ENCODE measurements at places on chromosomes 16 and 17.

DNA sequence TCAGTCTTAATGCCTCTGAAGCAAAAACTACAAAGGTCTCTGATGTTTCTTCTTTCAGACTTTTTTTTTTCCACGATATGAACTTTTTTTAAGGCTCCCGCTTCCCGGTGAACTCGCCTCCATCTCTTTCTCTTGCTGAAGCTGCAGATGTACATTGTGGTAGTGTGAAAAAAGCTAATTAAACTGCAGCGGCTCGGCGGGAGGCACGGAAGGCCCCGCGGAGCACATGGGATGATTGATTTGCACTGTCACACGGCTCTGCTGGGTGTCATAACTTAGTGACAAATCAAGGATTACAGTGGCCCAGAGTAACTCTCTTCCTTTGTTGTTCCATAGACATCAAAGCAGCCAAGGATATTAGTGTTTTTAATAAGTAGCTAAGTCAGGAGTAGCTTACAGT lies 196.3 kb downstream of the AXIN2 start:
- DNase-seq = no peak

- no peak for DNase-seq
Observed at GRCh38 chr16:67458121-67458641, 22.8 kb downstream of the ATP6V0D1 start.

DNA sequence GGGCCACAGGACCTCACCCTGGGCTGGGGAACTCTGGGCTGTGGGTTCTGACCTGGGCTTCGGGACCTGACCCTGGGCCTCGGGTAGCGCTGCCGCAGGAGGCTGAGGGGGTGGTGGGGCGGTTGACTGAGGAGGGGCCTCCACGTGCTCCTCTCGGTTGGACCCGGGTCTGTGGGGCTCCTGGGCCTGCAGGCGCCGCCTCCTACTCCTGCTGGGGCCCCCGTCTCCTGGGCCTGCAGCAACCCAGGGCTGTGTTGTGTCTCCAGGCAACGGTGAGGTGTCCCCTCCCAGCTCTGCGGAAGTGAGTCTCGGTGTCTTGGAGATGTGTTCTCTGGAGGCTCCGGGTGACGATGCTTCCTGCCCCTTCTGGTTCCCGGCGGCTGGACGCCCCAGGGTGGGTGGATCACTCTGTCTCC lies 41.5 kb upstream of the GNG13 start:
- no peak for DNase-seq

- no peak for DNase-seq
Observed at GRCh38 chr16:23640615-23640930, 537 bp downstream of the PALB2 start.

GRCh38 chr17:5536866-5537650 lies 47.3 kb downstream of the NLRP1 start:
- no peak for DNase-seq

DNA sequence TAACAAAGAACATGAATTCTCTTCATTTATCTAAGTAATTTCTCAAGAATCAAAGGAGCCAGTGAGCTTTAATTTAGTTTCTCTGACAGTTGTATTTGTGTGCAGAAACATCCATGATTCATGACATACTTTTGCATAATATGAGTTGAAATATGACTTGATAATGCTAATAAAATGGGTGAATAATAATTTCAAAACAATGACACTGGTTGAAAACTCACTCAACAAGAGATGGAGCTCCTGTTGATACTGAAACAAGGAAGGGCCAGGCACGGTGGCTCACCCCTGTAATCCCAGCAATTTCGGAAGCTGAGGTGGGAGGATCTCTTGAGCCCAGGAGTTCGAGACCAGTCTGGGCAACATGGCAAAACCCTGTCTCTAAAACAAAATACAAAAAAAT lies 147.0 kb downstream of the MAP2K6 start:
- no peak for DNase-seq

- peak; percentile 55 for DNase-seq
Observed at GRCh38 chr17:81522491-81523401, 5.4 kb upstream of the FSCN2 start.

- DNase-seq = peak; percentile 31
Observed at GRCh38 chr17:67629971-67630320, 87.8 kb upstream of the NOL11 start.

- no peak for DNase-seq
Observed at GRCh38 chr16:26889740-26890139, 177.0 kb upstream of the C16orf82 start.

GRCh38 chr17:11636771-11637170 lies 38.5 kb downstream of the DNAH9 start:
- DNase-seq = no peak

- DNase-seq = no peak
Observed at GRCh38 chr17:76834870-76835269, 33.3 kb upstream of the MGAT5B start.

DNA sequence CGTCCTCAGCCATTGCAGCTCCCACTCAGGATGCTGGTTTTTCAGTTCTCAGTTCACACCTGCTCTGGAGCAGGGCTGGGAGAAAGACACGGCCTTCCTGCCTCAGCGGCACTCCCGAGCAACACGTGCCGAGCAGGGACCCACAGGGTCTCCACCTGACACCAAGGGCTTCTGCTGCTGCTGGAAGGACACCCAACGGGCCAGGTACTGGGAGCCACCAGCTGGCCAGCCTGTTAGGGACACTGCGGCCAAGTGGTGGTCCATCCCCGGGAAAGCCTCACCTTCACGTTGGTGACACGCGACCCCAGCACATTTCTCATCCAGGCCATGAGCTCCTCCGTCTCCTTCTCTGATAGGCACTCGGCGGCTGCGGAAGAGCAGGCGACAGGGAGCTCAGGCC lies 8.1 kb downstream of the DNASE1 start:
- no peak for DNase-seq

DNA sequence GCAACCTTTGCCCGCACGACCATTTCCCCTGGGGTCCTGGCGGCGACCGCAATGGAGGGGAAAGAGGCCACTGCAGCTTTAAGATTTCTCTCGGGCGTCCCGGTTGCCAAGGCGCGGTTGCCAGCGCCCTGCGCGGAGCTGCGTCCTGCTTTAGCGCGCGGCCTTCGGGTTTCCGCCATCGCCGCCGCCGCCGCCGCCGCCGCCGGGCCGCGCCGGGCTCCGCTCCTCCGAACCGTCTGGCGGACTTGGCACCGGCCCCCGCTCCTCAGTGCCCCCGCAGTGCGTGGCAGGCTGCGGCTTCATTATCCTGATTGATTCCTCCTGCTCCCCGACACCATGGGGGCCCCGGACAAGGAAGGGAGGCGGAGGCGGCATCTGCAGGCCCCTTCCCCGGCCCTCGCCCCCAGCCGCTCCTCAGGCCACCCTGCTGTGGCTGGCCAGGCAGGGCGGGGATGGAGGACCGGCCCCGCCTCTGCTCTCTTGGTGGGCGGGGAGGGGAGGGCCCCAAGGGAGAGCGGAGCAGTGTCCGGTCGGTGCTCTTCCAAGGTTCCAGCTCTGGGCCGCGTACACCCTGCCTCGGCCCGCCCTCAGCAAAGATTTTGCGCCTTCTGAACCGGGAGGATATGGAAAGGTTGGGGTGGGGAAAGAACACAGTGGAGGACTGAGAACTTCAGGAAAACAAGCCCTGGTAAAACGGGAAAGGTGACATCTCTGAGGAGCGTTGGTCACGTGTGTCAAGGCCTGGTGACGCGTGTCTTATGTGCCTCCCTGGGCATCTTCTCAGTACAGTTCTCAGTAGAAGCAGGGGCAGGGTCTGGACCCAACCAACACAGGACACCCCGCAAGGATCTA lies 34.0 kb downstream of the NEUROD2 start:
- DNase-seq = peak; percentile 31

GRCh38 chr17:56914581-56915273 lies 878 bp upstream of the TRIM25 start:
- no peak for DNase-seq

GRCh38 chr16:55144651-55145050 lies 179.4 kb upstream of the IRX6 start:
- DNase-seq = peak; percentile 6

GRCh38 chr17:72118335-72119076 lies 2.3 kb upstream of the SOX9 start:
- peak; percentile 28 for DNase-seq

DNA sequence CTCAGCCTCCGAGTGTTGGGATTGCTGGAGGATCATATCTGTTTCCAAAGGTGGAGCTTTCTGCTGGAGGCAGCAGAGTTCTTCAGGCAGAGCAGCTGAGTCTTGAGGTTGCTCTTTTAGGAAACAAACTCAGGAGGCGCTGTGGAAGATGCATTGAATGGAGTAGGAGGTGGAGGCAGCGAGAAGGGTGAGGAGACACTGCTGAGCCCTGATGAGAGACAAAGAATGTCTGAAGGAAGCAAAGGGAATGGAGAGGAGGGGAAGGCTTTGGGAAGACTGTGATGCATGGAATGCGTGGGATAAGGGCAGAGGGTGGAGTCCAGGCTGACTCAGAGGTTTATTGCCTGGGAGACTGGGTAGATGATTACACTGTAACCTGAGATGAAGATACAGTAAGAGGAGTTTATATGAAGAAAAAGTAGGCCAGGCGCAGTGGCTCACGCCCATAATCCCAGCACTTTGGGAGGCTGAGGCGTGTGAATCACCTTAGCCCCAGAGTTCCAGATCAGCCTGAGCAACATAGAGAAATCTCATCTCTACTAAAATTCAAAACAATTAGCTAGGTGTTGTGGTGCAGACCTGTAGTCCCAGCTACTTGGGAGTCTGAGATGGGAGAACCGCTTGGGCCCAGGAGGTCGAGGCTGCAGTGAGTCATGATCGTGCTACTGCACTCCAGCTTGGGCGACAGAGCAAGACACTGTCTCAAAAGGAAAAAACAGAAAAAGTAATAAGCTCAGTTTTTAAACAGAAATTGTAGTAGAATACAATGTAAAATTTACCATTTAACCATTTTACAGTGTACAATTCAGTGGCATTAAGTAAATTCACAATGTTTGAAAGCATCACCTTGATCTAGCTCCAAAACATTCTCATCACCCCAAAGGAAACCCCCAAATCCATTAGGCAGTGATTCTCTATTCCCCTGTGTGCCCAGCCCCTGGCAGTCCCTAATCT lies 17.8 kb upstream of the TMEM219 start:
- no peak for DNase-seq

Data from MV-4-11 (cell line).